ENCODE measurements at places on chromosomes 12 and 14.

GRCh38 chr12:81759190-81760051 is at the start of gene PPFIA2:
Gene PPFIA2, minus strand, starts transcription at chr12:81759350.
- DNase-seq, result no peak

GRCh38 chr14:104252256-104253215 is 114.1 kb downstream of the KIF26A start:
- no peak for DNase-seq

DNA sequence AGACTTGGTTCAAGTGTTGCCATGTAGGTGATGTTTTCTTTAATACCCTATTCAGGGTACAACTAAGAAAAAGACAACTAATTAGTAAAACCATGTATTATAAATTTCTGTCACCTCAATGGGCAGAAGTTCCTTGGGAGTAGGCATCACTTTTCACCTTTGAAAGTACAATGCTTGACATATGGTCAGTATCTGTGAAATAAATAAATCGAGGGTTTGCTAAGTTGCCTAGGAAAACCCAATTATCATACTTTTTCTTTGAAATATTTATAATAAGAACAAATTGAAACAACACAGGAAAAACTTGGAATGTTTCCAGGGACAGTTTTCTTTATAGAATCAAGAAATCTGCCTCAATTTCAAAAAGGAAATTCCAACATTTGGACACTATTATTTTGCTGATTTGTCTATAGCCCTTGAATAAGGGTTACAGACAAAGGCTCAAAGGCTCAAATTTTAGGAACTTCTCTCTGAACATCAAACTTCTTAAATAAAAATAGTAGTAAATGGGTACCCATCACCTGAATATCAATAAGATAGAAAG is 13.7 kb downstream of the FGD6 start:
- no peak for DNase-seq

GRCh38 chr12:8077207-8077606 is 4.9 kb upstream of the NECAP1 start:
- DNase-seq, result no peak

- DNase-seq, result no peak
Observed at GRCh38 chr14:79157369-79157768, 987.2 kb downstream of the NRXN3 start.

GRCh38 chr14:103343905-103344797 is 10.1 kb downstream of the EIF5 start:
- DNase-seq, result no peak

GRCh38 chr14:39568809-39569538 is 136.7 kb upstream of the FBXO33 start:
- no peak for DNase-seq

GRCh38 chr12:58873496-58873895 is 46.8 kb downstream of the LRIG3 start:
- DNase-seq, result no peak

DNA sequence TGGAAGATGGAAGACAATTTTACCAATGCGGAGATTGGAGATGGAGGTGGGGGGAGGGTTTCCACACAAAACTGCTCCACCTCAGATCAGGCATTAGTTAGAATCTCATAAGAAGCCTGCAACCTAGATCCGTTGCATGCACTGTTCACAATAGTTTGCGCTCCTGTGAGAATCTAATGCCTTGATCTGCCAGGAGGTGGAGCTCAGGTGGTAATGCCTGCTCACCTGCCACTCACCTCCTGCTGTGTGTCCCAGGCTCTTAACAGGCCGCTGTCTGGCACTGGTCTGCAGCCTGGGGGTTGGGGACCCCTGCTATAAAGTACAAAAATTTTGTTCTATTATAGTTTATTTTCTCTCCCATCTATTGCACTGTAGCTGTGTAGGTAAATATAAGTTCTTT is 84.9 kb upstream of the FOXG1 start:
- DNase-seq, result no peak

DNA sequence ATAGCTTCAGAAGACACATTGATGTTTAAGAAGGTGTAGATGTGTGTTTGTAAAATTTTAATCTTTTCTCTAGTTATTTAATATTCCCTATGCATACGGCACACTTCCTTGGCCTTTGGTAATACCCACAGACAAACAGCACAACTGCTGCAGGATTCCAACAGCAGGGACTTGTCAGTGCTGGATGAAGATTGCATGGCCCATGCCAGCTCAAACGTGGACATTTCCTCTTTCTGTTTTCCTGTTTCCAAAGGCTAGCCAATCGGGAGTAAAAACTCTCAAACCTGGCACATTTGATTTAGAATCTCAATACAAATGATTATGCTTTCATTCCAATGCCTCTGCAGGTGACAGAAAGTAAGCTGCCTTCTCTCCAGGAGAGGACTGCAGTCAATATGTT is 22.5 kb upstream of the PDE3A start:
- DNase-seq, result no peak

DNA sequence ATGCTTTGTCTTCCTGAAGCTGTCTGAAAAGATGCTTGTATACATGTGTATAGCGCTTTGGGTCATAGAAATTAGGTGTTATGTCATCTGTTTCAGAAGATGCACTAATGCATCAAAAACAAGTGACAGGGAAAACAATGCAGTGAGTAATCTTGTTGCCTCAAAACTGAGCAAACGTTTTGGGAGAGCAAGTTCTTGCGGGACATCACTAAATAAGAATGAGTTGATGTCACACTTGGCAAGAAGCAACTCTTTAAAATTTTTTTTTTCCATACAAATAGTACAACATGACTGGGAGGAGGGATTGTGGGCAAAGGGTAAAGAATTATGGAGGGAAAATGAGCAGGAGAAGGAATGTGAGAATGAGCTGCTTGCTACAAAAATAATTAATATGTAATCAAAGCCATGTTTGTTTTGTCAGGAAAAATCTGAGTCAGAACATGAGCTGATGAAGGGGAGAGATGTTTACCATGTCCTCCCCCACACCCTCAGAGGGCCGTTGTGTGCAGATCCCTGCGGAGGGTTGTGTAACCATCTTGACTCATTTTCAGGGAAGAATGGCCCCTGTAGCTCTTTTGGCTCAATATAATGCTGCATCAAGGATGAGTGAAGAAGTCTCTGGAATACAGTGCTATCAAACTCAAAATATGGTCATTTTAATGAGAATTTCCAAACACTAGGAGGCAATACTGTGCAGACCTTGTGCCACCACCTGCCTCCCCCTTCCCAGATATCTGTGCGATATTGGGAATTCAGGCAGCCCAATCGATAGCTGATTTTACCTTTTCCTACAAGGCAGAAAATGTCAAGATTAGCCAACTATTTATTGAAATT is 41.4 kb downstream of the BORCS5 start:
- no peak for DNase-seq

GRCh38 chr12:48995086-48995879 is 3.9 kb downstream of the DDN start:
- no peak for DNase-seq

DNA sequence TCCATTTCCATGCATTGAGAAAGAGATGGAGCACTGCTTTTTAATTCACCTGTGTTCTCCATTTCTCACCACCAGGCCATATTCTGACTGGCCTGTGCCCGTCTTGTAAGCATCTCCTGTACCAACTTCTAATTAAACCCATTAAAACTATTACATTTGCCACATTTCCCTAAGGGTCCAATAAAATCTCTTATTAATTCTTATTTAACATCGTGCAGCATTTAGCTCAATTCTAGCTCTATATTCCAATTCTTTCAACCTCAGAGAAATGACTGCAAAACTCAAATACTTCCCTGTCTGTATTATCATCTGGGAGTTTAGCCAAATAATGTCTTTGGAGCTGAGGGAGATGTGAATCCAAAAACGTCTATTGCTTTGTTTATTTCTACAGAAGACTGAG is 495.4 kb upstream of the TMEM132C start:
- no peak for DNase-seq

- no peak for DNase-seq
Observed at GRCh38 chr14:88823968-88824313, 510 bp upstream of the TTC8 start.

- DNase-seq, result no peak
Observed at GRCh38 chr12:65093606-65094005, 27.5 kb downstream of the WIF1 start.

GRCh38 chr14:50232276-50232642 is 881 bp upstream of the SOS2 start:
- no peak for DNase-seq

DNA sequence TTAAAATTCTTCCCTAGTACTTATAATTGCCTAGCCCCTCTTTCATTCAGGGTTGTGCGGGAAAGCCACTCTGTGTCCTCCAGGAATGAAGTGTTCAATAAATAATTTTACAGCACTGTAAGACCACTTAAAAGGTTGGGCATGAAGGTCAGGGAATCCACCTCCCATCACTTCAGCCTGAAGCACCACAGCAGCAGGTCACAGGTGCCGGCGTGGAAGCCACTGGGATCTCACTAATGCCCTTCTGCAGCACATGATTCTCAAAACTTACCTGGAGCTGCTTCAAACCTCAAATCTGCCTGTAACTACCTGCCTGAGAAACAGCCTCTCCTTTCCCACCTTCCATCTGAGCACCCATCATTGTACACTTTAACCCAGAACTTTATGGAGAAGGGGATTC is 159.5 kb downstream of the ANO4 start:
- no peak for DNase-seq

DNA sequence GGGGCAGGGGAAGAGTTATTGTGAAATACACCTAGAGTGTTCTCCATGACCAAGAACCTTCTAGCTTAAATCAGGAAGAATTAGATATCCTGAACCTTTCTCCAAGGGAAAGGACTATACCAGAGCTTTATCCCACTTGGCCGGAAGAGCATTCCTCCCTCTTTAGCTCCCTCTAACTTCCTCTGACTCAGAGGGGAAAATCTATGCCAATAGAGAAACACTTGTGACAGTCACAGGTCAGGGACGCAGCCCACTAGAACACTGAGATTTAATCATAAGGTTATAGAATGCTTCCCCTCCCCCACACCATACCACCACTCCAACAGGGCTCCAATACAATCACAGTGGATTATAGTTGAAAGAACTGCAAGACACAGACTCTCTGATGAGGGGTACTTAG is 55.4 kb upstream of the RFX4 start:
- DNase-seq, result no peak

DNA sequence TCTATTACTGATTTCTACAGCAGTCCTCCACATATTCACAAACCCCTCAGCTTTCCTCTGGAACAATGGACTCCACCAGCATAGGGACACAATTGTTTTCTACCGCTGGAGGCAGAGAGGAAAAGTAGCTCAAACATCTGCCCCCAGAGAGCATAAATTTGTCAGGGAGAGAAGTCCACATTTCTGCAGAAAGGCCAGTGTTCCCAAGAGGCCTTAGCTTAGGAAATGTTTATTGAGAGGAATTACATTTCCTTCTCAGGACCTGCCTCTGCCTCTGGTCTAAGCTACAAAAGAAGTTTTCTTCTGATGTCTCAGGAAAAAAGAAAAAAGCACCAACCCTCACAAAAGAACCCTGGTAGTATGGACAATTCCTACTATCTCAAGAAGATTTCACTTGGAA is 217.8 kb upstream of the BMP4 start:
- DNase-seq, result no peak

DNA sequence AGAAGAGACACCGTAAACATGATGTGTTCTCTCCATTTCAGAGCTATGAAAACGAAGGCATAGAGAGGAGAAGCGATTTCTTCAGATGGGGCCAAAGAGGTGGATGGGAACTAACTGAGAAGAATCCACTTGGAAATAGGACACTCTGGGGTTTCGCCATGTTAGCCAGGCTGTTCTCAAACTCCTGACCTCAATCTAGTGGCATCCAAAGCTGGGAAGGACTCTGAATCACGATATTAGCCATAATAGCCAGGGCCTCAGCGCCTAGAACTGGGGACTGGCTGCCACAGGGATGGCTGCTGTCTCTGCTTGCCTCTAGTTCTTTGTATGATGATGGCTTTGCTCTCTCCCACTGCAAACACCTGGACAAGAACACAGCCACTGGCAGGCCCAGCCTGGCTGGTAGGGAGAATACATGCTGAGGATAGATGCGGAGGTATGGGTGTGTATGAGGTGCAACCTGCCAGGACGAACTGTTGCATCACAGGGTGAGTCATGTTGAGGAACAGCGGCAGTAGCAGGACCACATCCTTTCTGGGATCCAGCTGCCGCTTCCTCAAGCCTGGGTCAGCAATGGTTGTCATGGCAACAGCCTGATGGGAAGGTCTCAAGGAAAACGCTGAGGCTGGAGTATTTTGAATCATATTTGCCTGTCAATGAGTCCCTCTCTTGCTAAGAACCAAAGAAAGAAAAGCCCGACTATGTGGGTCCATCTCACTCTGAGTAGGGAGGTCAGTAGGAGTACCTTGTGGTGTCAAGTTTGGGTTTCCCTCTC is 31.1 kb downstream of the CCDC177 start:
- DNase-seq, result no peak

- no peak for DNase-seq
Observed at GRCh38 chr14:99576304-99576703, 27.7 kb downstream of the CCDC85C start.

DNA sequence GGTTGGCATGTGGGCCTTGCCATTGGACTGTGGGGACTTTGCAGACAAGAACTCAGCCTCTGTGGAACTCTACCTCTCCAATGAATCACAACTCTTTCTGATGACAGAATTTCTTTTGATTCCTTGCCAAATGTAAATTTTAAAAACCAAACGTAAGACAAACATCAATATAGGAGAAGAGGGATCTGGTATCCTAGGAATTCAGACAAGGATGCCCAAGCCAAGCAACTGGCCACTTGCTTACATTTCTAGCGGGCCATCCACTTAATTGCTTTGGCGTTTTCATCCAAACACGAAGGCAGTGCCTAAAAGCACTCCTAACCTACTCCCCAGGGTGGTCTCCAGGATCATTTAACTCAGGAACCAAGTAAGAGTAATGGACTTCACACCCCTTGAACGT is 23.4 kb upstream of the RAB35 start:
- no peak for DNase-seq

DNA sequence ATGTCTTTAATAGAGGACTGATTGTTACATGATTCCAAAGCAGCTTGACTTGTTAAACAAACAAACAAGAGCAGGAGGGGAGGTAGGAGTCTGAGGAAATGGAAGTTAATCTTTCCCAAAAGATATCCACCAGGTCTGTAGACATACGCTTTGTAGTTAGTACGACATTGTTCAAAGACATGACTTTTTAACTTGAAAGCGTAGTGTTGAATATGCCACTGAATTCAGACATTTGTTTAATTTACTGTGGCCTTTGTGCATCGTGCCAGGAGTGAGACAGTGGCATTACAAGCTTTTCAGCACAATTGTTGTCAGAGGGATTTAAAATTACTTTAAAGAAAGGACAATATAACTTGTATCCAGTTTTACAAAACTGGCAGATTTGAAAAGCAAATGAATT is 53.0 kb downstream of the SAV1 start:
- DNase-seq, result no peak

- no peak for DNase-seq
Observed at GRCh38 chr12:107884769-107885694, 110.5 kb downstream of the ASCL4 start.

Measured in activated T-helper 1 cell treated with Interleukin-2 at 50 U/mL for 16 hours (primary cell).